ENCODE measurements at places on chromosomes 5 and 9.

DNA sequence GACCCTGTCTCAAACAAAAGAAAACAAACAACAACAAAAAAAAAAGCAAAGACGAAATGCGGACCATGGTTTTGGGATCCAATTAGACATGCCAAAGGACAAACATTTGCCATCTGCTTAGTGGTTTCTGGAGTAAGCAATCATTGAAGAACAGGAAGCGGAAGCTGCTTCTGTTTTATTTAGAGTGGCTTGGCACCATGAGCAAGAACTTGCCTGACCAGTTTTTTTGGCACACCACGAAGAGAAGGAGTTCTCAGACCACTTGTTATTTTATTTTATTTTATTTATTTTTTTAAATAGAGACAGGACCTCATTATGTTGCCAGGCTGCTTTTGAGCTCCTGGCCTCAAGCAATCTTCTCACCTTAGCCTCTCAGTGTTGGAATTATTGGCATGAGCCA lies 17.0 kb downstream of the BTF3 start:
- DNase-seq, result no peak

GRCh38 chr9:95116002-95116807 lies 201.3 kb downstream of the FANCC start:
- no peak for DNase-seq

GRCh38 chr9:107138261-107138992 lies 144.7 kb upstream of the RAD23B start:
- no peak for DNase-seq

- no peak for DNase-seq
These were observed 26.9 kb upstream of the CNOT6 start for GRCh38 chr5:180467028-180467975.

DNA sequence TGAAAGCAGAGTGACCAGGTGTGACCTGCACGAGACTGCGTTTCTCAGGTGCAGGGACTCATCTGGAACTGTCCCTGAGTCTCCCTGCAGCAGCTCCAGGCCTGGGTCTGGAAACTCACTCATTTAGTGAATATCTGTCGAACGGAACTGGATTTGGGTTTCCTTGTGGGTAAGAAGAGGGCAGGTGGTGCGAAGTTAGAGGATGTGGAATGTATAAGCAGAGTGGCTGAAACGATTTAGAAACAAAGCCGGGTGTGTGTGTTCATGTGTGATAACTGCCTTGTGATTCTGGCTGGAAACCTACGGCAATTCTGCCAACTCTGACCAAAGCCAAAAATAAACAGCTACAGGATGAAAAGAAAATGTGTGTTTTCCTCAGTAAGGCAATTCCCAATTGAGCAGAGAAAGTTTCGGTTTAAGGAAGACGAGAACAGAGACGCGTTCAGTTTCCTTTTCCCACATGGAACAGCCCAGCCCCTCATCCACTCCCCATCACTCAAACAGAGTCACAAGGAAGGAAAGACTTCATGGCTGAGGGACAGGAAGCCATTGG lies 130.3 kb downstream of the NSG2 start:
- DNase-seq, result no peak

- DNase-seq, result no peak
These were observed 212.5 kb downstream of the RAB3C start for GRCh38 chr5:58795327-58795726.

GRCh38 chr9:84482607-84483006 lies 142.0 kb upstream of the SLC28A3 start:
- no peak for DNase-seq

- DNase-seq, result no peak
These were observed 976.4 kb upstream of the CDH9 start for GRCh38 chr5:28014779-28015178.

DNA sequence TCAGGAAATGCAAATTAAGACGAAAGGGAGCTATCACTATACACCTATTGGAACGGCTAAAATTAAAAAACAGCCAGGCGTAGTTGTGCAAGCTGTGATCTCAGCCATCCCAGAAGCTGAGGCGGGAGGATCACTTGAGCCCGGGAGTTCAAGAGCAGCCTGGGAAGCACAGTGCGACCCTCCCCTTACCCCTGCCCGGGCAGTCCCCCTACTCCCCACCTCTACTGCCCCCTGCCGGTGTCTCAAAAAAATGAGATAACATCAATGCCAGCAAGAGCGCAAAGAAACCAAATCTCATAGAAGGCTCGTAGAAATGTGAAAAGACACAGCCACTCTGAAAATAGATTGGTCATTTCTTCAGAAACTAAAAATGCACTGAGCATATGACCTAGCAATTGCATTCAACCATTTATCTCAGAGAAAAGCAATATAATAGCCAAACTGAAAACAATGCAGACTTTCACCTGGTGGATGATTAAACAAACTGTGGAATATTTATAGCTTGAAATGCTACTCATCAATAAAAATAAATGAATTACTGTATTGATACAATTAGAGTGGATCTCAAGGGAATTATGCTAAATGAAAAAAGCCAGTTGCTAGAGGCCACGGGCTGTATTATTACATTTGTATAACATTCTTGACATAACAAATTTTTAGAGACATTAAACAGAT lies 20.6 kb downstream of the OR2V2 start:
- DNase-seq, result no peak
